ENCODE measurements at places on chromosomes 7 and 10.

DNA sequence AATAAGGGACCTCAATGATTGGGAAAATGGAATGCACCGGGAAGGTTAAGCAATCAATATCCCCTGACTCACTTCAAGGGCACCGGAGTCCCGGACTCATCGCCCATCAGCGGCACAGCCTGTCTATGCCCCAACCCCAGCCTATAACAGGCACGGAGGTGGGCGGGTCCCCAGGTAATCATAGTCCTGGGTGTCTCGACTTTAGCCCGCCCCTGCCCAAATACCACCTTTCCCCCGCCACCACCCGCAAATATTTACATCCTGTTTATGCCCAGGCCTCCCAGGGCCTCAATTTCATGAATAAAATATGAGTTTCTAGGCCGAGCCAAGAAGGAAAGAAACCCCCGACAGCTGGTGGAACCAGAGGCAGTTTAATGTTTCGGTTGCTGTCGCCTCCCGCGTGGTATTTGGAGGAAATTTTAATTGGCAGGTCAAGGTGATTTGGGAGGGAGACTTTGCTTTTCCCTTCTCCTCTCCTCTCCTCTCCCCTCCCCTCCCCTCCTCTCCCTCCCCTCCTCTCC, 15.6 kb upstream of the RFC2 start:
- peak; percentile 45 for DNase-seq

- DNase-seq: no peak
Measured at GRCh38 chr7:95180-95862, 97.0 kb upstream of the FAM20C start.

DNA sequence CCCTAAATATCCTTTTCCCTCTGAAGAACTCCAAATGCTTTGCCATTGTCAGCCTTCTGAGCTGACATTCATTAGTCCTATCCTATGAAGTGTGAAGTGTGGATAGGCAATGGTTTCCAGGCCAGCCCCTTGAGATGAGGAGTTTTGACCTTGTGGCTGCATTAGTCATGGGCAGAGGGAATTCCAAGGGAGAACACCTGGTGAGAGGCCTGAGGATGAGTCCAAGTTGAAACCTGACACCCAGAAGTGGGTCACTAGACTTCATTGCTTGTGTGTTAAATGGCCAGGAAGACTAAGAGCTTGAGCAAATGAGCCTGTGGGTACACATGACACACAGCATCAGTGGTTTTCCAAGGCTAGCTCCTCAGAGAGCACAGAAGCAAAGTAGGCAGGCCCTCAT, 260.8 kb downstream of the SKAP2 start:
- no peak for DNase-seq

DNA sequence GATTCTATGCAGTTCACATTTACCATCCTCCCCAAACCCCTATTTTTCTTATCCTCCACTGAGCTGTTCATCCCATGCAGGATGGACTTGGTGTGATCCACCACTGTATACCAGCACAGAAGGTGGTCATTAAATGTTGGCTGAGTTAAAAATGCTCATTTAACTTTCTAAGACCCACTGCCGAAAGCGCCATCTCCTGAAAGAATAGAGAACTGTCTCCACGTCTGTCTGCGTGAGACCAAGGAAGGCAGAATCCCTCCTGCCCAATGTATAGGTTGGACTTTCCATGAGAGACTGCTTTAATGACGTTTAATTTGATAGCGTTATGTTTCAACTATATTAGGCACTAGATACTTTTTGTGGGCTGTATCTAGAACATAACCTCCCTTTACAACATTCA, 124.3 kb downstream of the GPAM start:
- no peak for DNase-seq

DNA sequence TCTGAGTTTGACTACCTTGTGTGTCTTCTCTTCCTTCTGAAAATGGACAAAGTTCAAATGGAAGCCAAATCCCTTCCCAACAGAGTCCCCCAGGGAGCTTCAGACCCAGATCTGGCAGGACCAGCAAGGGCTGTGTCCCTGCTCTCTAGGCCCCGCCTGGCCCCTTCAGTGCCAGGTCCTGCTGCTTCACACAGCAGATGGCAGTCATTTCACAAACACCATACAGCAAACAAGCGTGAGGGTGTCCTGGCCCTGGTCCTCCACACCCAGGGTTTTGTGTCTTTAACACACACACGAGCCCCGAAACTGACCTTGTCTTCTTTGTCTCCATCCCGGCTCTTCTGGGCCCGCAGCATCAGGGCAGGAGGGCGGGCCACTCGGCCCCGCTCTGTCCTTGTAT, 145.0 kb downstream of the TCERG1L start:
- no peak for DNase-seq

DNA sequence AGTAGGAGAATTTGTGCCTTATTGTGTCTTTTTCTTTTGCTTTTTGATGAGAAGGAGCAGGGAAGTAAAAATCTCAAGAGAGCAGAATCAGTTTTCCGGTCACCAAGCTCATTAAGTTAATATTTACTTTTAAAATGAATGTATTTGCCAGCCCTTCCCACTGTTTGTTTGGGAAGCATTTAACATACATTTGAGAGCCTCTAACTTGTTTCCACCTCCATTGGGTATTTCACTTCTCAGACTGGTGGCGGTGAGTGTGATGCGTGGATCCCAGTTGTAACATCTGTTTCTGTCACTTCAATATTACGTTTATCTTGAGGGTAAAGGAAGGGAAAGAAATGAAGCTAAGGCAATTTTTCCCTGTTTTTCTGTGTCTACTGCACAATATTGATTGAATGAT, 22.8 kb downstream of the CDK14 start:
- no peak for DNase-seq

DNA sequence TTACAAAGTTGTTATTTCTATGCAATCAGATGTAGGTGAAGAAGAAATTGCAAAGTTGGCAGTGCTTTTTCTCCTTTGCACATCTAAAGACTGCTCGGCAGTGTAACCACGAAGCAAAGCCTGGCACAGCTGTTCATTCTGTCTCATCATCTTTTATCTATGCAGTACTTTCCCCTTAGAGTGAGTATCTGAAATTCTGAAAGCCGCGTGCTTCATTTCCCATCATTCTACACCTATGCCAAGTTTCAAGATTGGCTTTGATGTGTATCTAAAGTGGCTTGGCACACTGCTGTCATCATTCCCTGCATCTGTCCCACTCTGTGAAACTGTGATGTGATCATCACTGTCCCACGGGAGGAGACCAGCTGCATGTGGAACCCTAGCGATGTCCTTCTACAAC, 15.2 kb downstream of the SOSTDC1 start:
- DNase-seq: no peak

DNA sequence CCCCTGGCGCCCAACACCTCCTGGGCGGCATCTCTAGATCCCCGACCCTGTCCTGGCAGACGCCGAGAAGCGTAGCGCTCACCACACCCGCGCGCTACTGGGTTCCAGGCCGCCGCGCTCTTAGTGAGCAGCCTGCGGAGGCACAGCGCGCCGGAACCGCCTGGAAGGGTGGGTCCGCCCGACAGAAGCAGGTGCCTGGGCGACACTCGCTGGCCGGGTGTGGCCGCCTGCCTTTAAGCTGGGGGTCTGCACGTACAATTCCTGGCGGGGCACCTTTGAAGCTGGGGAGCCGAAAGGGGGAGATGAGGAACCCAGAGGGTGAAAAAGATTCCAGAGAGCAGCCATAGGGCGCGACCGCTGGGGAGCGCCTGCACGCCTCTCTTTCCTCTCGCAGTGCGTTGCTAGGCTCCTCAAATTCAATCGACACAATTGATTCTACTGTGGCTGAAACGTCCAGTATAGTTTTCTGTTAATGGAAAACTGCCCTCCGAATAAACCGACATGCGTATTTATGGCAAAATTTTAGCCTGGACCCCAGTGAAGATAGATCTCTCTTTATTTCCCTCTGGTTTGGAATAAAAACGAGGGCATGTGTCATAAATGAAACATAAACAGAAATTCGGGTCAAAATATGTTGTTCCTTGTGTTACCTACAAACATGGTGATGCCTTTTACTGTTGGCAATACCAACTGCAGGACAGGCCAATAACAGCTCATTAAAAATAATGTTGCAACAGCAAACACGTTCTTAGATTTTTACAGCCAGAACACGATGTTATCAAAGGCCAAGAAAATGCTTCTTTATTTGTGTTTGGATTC, 4.6 kb downstream of the HMX3 start:
- no peak for DNase-seq

DNA sequence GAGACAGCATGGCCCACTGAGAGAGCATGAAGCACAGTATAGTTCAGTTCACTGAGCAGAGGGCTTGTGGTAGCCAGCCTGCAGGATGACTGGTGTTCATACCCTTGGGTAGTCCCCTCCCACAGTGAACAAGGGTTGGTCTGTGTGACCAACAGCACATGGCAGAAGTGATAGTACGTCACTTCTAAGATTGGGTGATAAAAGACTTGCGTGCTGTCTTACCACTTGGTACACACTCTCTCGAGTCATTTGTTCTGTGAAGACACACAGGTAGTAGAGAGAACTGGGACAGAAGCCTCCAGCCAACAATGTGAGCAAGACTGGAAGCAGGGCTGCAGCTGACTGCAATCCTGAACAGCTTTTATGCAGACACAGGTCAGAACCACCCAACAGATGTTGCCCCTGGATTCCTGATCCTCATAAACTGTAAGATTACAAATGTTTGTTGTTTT, 14.6 kb downstream of the EPC1 start:
- DNase-seq: peak; percentile 69

DNA sequence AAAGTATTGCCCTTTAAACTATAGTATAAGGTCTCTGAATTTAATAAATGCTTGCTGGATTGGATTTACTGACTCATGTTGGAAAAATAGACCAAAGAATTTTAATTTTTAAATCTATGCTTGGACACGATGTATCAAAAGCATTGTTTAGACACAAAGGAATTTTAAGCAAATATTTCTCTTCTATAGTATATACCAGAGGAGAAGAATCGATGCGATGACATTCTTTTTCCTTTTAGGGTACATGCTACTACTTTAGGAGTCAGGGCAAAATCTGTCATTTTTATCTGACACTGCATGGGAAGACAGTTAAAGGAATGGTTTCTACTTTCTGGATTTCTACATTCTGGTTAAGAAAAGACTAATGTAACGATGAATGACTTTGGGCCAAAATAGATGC, 339.9 kb downstream of the BMPER start:
- DNase-seq: no peak

DNA sequence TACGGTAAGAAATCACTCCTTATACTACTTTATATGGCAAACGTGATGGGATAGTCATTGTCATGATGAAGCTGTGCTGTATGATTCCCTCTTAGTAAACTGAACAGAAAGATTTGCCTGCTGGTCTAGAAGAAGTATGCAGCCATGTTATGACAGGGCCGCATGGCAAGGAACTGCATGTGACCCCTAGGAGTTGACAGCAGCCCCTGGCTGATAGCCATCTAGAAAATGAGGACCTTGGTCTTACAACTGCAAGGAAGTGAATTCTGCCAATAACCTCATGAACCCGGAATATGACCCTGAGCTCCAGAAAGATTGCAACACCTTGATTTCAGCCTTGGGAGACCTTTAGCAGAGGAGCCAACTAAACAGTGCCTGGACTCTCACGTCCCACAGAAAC, 193.3 kb downstream of the SEMA3E start:
- no peak for DNase-seq

DNA sequence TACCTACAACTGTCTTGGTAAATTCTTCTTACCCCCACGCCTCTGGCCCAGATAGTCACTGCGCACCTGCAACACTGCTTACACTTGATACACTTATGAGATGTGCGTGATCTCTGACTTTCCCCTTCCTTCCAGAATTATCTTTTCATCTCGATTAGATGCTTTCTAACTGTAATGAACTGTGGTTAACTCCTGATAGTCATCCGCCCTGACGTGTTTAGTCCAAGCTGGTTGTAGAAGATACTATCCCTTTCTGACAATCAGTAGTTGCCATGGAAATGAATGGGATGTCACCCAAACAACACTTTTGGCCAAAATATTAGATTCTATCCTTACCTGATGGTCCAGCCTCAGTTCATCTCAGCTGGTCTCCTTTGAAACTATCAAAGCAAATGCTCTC, 241.5 kb downstream of the ADAM12 start:
- no peak for DNase-seq

- DNase-seq: no peak
Measured at GRCh38 chr7:96238474-96238873, 83.4 kb downstream of the SLC25A13 start.

GRCh38 chr10:63217120-63217605, 84.0 kb downstream of the NRBF2 start:
- no peak for DNase-seq

GRCh38 chr7:23357190-23358093, 58.3 kb downstream of the MALSU1 start:
- no peak for DNase-seq

GRCh38 chr10:53952698-53953630, 848.1 kb downstream of the PCDH15 start:
- DNase-seq: no peak

DNA sequence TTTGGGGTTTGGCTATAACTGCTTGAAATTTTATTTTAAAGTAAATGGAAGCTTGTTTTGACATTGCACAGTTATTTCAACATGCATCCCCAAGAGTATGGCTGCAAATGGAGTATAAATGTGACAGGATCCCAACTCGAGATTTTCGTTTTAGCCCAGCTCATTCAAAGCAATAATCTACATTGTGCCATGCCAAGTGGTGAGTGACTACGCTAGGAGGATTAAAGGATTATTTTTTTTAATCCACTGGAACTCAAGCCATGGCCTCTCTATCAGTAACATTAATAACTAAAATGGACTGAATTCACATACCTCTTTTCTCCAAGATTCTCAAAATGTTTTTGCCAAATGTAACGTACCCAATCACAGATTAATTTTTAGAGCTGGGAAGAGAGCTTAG, 60.6 kb upstream of the AUTS2 start:
- DNase-seq: no peak

GRCh38 chr7:5420067-5420880, 3.4 kb downstream of the TNRC18 start:
- DNase-seq: no peak
